ENCODE measurements at places on chromosomes 2 and 18. TPM values are rescaled to one million over a fixed set of nuclear protein-coding genes. Genes with fewer than 3 reads are reported as not detected.

Gene TMEM169
- 0.07 TPM for polyA plus RNA-seq

Gene AGXT
- polyA plus RNA-seq, result not detected

Gene TMEM247
- not detected for polyA plus RNA-seq

Gene PSMD14
- 85.7 TPM for polyA plus RNA-seq

Gene REG3A
- not detected for polyA plus RNA-seq

Gene ADGRF3
- polyA plus RNA-seq, result 0.27 TPM

Gene CD8B2
- polyA plus RNA-seq, result not detected

Gene MAP4K4
- polyA plus RNA-seq, result 46.6 TPM

Gene ST8SIA5
- polyA plus RNA-seq, result 0.10 TPM

Gene INHA
- 0.79 TPM for polyA plus RNA-seq

Gene MREG
- 27.0 TPM for polyA plus RNA-seq

Gene SKOR2
- polyA plus RNA-seq, result not detected

All from keratinocyte (primary cell).